ENCODE measurements at places on chromosomes 5 and 9.

- DNase-seq, result no peak
These were observed 2.8 kb downstream of the JAKMIP2 start for GRCh38 chr5:147779694-147780093.

- DNase-seq, result no peak
These were observed 24.2 kb upstream of the HAPLN1 start for GRCh38 chr5:83744821-83745220.

DNA sequence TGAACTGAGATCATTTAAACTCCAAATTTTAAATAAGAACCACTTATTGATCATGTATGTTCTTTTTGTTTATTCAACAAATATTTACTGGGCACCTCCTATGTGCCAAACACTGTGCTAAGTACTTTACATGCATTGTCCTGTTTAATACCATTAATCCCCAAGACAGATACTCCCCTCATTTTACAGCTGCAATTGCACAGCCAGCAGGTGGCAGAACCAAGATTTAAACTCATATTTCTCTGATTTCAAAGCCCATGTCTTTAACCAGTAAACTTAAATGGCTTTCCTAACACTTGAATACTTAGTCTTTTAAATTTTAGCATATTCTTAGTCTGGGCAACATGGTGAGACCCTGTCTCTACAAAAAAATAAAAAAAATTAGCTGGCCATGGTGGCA lies 43.4 kb upstream of the KIAA1958 start:
- no peak for DNase-seq

DNA sequence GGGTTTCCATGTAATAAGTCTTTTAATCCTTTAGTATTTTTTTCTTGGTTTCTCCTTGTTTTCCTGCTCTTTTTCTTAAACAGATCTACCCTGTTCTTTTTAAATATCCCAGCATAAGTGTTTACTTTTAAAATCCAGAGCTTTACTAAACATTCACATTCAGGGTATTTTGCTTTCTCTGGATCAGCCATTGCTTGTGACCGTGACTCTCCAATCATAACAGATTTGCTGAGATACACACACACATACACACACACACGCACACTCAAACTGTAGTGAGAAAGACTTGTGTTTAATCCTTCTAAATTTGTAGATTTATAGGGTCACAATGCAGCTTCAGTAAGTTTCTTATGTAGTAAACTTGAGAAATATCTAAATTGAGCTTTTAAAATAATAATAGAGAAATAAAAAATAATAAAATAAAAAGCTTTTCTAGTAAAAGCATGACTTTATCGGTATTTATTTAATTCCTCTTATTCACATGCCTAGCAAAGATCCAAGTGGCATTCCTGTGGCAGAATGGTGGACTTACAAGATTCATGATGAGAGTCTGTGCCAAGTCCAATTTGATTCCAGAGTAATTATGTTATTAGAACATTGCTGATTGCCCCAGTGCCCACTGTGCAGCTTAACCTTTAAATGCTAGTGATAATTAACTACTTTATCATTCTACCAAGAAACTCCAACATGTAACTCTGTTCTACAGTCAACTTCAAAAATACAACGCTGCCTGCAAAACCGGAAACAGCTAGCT lies 129.0 kb downstream of the TLE4 start:
- DNase-seq, result no peak

- peak; percentile 48 for DNase-seq
These were observed 1.1 kb upstream of the NADK2 start for GRCh38 chr5:36242534-36243485.

- DNase-seq, result no peak
These were observed 276.6 kb upstream of the MPDZ start for GRCh38 chr9:13555989-13556500.

GRCh38 chr9:12720551-12720950 lies 27.4 kb downstream of the TYRP1 start:
- no peak for DNase-seq

GRCh38 chr5:111251921-111252320 lies 27.7 kb downstream of the CAMK4 start:
- no peak for DNase-seq

DNA sequence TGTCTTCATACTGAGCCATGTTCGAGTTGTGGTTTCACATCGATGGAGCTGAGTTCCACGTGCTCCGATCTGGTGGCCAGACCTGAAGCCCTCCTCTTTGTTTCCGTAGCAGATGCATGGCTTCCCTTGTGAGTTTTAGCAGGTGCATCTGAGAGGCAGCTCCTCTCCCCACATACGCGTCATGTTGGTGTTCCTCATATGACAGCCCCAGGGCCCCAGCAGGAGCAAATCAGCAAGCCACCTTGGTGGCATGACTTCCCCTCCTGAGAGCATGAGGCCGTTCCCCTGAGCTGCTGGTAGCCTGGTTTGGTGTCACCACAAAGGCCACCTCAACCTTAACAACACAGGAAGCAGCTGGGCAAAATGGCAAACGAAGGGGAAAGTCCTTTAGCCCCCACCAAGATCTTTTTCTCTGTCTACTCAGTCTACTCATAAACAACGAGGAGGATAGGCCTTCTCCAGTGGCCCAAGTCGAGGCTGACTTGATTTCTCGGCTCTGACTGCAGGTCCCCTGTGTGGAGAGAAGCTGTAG lies 5.9 kb downstream of the CYFIP2 start:
- no peak for DNase-seq
